ENCODE measurements at places on chromosomes 12 and 14. TPM values are rescaled to one million over a fixed set of nuclear protein-coding genes. Genes with fewer than 3 reads are reported as not detected.

GRCh38 chr14:102195446-102195845 lies 55.7 kb downstream of the WDR20 start:
- no peak for DNase-seq

- no peak for DNase-seq
Measured at GRCh38 chr12:29148596-29148910, 525 bp upstream of the FAR2 start.

C12orf50 gene
- not detected for total RNA-seq

- no peak for DNase-seq
Measured at GRCh38 chr12:52551216-52551865, 1.6 kb downstream of the KRT71 start.

RHOJ gene
- total RNA-seq: 0.32 TPM

GRCh38 chr14:22837114-22837749 lies 847 bp downstream of the MMP14 start:
- DNase-seq: peak; percentile 70

UNG gene
- 30.5 TPM for total RNA-seq

Data from SJSA1 (cell line).